ENCODE measurements at places on chromosomes 16 and 17.

DNA sequence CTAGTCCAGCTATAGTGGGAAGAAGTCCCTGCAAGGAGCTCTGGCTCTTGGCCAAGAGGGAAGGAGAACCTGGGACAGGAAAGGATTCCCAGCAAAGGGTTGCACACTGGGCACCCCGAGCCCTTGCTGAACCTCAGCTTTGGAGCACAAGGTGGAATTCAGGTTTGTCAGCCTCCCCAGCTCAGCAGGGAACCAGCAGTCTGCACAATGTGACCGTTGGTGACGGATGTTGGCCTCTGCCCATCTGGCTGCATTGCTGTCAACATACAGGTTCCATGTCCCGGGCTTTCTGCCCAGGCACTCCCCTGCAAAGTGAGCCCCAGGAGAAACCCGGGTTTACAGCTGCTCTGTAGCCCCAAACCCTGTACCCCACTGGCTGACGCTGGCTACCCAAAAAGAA lies 6.7 kb downstream of the RPRML start:
- no peak for DNase-seq

DNA sequence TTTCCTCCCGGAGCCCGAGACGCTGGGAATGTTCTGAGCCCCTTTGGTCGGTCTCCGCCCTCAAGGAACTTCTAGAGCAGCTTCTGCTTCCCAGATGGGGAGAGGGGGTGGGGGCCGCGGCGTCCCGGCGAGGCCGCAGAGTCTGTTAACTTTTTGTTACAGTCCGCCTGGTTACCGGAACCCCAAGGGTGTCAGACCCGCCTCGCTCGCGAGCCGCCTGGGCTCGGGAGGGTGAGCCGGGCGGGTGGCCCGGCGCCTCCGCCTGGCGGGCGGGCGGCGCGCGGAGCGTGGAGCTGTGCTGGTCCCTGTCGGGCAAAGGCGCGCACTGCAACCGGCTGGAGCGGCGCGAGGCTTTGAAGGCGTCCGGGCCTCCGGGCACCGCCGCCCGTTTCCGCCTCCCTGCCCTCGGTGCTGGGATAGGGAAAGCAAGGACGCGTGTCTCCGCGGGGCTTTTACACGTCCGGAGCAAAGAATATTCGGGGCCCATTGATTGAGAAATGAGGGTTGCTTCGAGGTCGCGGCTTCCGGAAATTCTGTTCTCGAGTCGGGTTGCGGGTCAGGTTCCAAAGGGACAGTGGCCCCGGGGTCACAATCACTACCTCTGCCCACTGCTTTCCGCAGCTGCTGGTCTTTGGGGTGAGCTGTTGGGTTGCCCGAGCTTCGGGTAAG lies 1.7 kb downstream of the HS3ST3B1 start:
- DNase-seq: peak; percentile 69

DNA sequence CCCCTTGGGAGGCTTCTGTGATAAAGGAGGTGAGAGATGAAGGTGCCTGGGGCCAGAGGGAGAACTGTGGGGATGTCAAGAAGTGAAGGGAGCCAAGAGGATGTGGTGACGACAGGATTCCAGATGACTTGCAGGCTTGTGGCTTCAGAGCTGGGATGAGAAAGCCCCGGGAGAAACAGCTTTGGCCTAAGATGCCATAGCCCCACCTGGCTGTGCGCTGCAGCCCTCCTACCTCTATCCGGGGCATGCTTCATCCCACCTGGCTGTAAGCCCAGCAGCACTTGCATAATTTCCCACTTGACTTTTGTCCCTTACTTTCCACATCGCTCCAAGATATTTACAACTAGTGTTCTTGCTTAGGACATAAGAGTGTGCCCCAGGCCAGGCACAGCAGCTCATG lies 29.3 kb downstream of the GINS3 start:
- DNase-seq: no peak

DNA sequence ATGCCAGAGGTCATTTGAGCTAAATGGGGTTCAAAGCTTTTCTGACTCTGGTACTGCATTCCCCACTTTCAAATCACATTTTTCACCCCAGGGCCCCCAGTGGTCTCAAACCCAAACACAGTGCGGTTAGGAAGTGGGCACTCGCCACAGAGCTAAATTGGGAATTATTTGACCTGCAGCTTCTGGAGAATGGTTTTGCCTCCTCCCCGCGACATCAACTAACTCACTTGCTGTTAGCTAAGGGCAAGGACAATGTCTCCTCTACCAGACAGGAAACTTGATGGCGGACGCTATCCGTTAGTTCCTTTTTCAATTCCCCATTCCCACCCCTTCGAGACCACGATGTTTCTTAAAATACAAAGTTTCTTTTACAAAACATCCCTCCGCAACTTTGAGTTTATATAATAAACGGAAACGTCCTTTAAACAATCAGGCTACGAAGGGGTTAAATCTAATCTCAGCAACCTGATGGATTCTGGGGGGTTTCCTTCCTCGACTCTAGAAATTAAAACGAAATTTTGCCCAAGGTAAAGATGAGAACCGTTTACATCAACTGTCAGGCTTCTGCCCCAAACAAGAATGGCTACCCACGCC lies 500 bp upstream of the KAT7 start:
- DNase-seq: no peak

DNA sequence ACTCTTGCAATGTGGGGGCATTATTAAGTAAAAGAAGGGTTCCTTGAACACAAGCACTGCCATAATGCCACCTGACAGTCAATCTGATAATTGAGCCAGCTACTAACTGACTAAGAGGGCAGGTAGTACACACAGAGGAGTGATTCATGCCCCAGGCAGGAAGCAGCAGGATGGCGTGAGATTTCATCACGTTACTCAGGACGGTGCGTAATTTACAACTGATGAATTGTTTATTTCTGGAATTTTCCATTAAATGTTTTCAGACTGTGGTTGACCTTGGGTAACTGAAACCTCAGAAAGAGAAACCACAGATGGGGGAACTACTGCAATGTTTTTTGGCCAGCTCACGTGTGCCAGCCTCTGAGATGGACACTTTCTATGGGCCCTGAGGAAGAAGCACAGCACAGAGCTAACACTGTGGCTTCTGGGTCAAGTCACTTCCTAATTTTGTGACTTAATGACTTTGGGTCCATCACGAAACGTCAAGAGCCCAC lies 46.7 kb downstream of the C17orf67 start:
- peak; percentile 7 for DNase-seq

GRCh38 chr16:83977056-83977815 lies 9.2 kb downstream of the NECAB2 start:
- DNase-seq: no peak

GRCh38 chr16:11992008-11992584 lies 15.6 kb downstream of the SNX29 start:
- no peak for DNase-seq

GRCh38 chr17:16322636-16323035 lies 30.6 kb downstream of the CENPV start:
- DNase-seq: no peak

DNA sequence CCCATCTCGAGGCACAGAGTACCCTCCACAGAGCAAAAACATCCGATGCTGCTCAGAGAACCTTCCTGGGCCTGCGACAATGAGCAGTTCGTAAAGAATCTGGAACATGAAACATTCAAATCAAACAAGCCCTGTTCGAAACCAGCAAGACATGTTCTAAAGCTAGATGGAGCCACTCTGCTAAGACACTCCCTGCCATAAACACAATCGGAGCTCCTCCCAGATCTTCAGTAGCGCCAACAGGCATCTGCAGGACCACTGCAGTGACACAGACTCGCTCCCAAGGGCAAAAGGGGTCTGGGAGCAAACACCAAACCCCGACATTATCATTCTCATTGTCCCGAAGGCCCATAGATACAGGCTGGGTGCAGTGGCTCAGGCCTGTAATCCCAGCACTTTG lies 108.7 kb downstream of the ZFHX3 start:
- no peak for DNase-seq

DNA sequence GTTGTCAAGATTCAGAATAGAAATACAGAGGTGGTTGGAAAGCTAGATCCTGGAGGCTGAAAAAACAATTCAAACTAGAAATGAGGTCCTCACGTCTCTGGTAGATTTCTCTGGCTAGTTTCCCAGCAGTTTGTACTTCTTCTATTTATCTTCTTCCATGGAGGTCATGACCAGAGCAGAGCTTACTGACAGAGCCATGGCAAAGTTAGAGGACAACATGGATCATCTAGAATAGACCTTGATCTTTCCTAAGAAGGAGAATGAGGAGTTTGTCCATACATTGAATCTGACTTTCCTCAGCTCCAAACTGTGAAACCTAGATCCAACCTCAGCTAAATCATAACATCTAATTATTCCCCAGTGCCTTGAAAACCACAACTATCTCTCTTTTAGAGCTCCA lies 900.8 kb upstream of the GOT2 start:
- no peak for DNase-seq

DNA sequence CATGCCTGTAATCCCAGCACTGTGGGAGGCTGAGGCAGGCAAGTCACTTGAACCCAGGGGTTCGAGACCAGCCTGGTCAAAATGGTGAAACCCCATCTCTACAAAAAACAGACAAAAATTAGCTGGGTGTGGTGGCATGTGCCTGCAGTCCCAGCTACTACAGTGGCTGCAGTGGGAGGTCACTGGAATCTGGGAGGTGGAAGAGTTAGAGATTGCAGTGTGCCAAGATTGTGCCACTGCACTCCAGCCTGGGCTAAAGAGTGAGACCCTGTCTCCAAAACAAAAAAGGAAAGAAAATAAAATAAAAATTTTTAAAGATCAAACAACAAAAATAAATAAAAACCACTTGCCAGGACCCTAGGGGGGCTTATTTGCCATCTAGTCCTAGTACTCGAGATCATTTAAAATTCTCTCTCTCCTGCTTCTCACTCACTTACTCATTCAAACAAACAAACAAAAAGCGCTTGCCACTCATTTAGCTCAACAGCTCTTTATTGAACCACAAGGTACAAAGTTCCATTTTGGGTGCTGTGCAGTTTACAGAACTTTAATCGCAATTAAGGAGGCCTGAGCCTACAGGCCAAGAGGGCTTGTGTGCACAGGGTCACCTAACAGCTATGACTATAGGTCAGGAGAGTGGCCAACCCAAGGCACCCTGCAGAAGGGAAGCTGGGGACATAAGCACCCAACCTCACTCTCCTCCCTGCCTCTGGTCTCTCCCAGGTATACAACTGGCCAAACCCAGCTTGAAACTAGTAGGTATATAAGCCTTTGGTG lies 4.4 kb downstream of the CHD9NB start:
- DNase-seq: no peak

- DNase-seq: no peak
These were observed 1.4 kb downstream of the WIPI1 start for GRCh38 chr17:68455901-68456338.

- no peak for DNase-seq
These were observed 769 bp downstream of the KIF2B start for GRCh38 chr17:53823341-53824050.

DNA sequence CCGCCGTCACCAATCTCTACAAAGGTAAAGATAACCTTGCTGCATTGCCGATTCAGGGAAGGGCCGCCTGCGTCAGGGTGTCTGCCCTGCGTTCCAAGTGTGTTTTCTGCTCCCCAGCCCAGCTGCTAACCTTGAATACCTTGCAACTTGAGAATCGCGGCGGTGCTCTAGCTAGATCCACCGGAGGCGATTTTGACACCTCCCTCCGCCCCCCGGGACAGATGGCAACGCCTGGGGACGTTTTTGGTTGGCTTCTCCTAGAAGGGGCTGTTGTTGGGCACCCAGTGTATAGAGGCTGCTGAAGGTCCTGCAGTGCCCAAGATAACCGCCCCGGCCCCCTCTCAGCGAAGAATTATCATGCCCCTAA lies 1.5 kb downstream of the HAPSTR1 start:
- no peak for DNase-seq

GRCh38 chr17:74779948-74780400 lies 3.8 kb upstream of the NAT9 start:
- DNase-seq: no peak

GRCh38 chr16:2614761-2615191 lies 67.5 kb upstream of the KCTD5 start:
- DNase-seq: no peak

DNA sequence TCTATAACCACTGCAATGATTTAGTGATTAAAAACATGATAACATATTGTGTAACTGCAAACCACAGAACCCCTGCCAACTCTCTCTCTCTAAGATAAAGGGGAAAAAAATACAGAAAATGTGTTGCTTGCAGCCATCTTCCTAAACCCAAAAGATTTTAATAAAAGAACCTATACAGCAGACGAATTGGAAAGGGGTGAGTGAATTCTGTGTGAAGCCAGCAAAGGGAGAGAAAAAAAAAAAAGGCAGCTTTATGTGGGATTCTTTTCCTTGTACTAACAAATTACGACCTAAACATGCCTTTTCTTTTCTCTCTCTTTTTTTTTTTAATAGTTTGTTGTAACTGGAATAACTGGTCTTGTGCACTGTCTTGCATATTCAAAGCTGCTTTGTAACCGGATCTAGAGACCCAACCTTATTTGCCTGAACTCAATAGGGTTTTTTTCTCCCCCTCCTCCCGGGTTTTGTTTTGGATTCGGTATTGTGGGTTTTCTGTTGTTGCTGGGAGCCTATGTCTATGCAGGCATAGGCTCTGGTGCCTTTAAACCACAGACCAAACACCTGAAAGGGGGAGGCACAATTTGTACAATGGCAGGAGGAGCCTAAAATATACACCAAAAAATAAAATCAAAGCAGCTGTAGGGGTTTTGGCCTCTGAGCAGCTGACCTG lies 7.0 kb upstream of the ZFHX3 start:
- no peak for DNase-seq

GRCh38 chr16:87389245-87389644 lies 2.9 kb upstream of the MAP1LC3B start:
- DNase-seq: no peak

- no peak for DNase-seq
These were observed 44.1 kb upstream of the ACSF3 start for GRCh38 chr16:89049484-89050118.

GRCh38 chr17:52128721-52129120 lies 29.8 kb downstream of the CA10 start:
- DNase-seq: no peak

GRCh38 chr17:75645501-75645888 lies 12.3 kb downstream of the SMIM5 start:
- no peak for DNase-seq

DNA sequence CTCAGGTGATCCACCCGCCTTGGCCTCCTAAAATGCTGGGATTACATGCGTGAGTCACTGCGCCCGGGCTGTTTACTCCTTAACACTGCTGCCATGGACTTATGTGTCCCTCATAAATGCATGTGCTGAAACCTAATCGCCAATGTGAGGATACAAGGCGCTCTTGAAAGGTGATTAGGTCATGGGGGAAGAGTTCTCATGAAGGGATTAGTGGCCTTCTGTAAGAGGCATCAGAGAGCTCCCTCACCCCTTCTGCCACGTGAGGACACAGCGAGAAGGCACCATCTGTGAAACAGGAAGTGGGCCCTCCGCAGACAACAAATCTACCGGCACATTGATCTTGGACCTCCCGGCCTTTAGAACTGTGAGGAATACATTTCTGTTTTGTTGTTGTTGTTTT lies 19.1 kb downstream of the ITPRIPL2 start:
- no peak for DNase-seq

- no peak for DNase-seq
These were observed 10.5 kb downstream of the ST3GAL2 start for GRCh38 chr16:70428178-70428998.

GRCh38 chr17:73485130-73485529 lies 159.1 kb downstream of the SDK2 start:
- DNase-seq: no peak

- DNase-seq: no peak
These were observed at the start of gene TLCD3A for GRCh38 chr17:732067-732901. Gene TLCD3A (plus strand): TSS chr17:732596. CDS start chr17:732648, 52 bp downstream.
